ENCODE measurements at places on chromosomes 5 and 9.

DNA sequence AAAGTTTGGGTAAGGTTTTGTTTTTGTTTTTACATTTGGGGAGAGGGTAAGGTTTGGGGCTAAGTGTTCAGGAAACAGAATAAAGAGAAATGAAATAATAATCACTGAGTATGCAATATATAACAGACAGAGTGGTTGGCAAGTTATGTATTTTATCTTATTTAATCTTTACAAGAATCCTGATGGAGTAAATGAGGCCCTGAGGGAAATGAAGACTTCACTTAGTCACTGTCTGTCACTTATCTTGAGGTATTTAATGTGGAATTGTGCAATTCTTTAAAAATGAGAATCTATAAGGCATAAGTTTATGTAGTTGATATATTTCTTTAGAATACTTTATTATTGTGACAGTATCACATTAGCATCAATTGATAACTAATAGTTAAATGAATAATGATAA, 48.1 kb downstream of the TEK start:
- no peak for DNase-seq

- DNase-seq = no peak
These were observed 25.1 kb downstream of the RAPGEF1 start for GRCh38 chr9:131714821-131715220.

DNA sequence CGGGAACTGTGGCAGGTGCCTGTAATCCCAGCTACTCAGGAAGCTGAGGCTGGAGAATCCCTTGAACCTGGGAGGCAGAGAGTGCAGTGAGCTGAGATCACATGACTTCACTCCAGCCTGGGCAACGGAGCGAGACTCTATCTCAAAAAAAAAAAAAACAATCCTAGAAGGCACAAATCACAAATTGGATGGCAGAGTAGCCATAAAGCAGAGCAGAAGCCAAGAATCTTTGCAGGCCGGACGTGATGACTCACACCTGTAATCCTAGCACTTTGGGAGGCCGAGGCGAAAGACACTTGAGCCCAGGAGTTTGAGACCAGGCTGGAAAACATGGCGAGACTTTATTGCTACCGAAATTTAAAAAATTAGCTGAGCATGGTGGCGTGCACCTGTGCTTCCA, 9.2 kb upstream of the FUBP3 start:
- no peak for DNase-seq

GRCh38 chr9:135700525-135700924, 1.2 kb upstream of the SOHLH1 start:
- no peak for DNase-seq

DNA sequence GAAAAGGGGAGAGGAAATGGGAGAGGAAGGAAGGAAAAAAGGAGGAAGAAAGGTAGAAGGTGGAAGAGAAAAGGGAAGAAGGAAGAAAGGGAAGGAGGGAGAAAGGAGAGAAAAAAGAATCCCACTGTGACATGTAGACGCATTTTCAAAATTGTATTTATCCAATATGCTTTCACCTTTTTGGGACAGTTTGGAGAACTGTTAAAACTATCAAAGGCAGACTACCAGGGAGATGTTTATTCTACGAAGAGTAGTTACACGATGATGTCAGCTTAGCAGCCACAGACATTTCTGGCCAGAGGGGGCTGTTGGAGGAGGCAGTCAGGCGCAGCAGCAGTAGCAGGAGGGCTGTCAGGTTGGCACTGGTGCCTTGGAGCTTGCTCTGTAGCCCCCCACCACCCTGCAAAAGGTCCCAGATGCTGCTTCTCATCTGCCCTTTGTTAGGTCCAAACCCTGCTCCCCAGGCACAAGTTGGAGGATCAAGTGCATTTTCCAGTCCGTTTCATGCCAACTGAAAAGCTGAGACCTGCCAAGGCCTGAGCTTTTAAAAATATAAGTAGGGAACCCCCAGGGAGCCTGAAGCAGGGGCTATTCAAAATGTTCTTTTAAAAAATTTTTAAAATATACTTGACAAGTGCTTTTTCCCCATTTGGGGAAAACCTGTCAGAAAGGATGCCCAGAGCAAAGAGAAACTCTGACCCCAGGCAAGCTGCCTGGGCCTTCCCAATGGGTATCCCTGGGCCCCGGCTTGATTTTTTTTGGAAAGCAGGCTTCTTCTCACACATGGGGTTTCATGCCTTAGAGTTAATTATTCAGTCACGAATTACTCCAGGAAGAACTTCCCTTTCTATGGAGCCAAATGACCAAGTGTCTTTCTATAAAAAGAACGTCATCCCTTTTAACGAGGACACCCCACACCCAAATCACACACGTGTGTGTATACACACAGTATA, 203.3 kb downstream of the SLIT3 start:
- DNase-seq = no peak

- DNase-seq = no peak
These were observed 18.9 kb upstream of the ANKRD55 start for GRCh38 chr5:56251918-56252553.

GRCh38 chr5:81154725-81155124, 78.4 kb upstream of the CKMT2 start:
- DNase-seq = no peak

- DNase-seq = no peak
These were observed 81.5 kb upstream of the AGXT2 start for GRCh38 chr5:35129276-35129675.

DNA sequence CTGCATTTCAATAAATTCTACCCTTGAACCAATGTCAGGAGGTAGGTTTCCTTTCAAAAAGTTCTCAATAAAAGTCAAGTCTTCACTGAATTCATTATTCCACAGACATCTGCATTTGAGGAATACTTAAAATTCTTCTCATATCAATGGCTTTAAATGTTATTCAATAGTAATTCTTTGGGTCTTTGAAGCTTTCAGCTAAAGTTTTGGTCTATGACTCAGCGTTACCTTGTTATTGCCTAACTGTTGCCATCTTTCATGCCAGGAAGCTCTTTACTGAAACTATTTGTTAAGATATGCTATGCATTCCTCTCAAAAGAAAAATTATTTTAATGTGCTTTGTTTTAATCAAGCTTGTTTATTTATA, 170.5 kb downstream of the NNT start:
- DNase-seq = no peak

GRCh38 chr9:127174386-127175318, 52.2 kb upstream of the ANGPTL2 start:
- no peak for DNase-seq

- DNase-seq = no peak
These were observed 1.9 kb downstream of the LPAR1 start for GRCh38 chr9:111036429-111036789.

GRCh38 chr9:107409581-107410389, 79.8 kb downstream of the KLF4 start:
- no peak for DNase-seq

GRCh38 chr9:121609822-121610637, 41.4 kb upstream of the DAB2IP start:
- no peak for DNase-seq
